ENCODE measurements at places on chromosomes 12 and 14. TPM values are rescaled to one million over a fixed set of nuclear protein-coding genes. Genes with fewer than 3 reads are reported as not detected.

The KRT72 gene
- total RNA-seq: not detected

The RNFT2 gene
- 2.4 TPM for total RNA-seq

The BIN2 gene
- not detected for total RNA-seq

The POU6F1 gene
- 5.1 TPM for total RNA-seq

The SLC22A17 gene
- 9.6 TPM for total RNA-seq

The KRT79 gene
- total RNA-seq: not detected

The PARP11 gene
- 5.5 TPM for total RNA-seq

The NDRG2 gene
- 61.1 TPM for total RNA-seq

The ITGA7 gene
- 1,498 TPM for total RNA-seq

The LRRIQ1 gene
- total RNA-seq: 0.10 TPM

The FZD10 gene
- not detected for total RNA-seq

The MMP14 gene
- total RNA-seq: 423 TPM

The CORO1C gene
- total RNA-seq: 85.3 TPM

The LYSET gene
- total RNA-seq: 10.8 TPM

The TBX5 gene
- total RNA-seq: not detected

The NCAPD2 gene
- 15.5 TPM for total RNA-seq

The C12orf76 gene
- 10.7 TPM for total RNA-seq

The ATG2B gene
- total RNA-seq: 18.1 TPM

The ATXN7L3B gene
- 31.8 TPM for total RNA-seq

The PA2G4 gene
- 233 TPM for total RNA-seq

The RFLNA gene
- 4.9 TPM for total RNA-seq

The AREL1 gene
- total RNA-seq: 26.6 TPM

The TPPP2 gene
- not detected for total RNA-seq

The P2RX2 gene
- total RNA-seq: not detected

The DLK1 gene
- total RNA-seq: not detected

The CACNA1C gene
- total RNA-seq: not detected

The PTGER2 gene
- total RNA-seq: 18.2 TPM

The UNC79 gene
- total RNA-seq: 0.67 TPM

The FITM1 gene
- total RNA-seq: 144 TPM

The KRT6A gene
- not detected for total RNA-seq

Measured in myocyte (in vitro differentiated cells).